ENCODE measurements at places on chromosomes 4 and X.

DNA sequence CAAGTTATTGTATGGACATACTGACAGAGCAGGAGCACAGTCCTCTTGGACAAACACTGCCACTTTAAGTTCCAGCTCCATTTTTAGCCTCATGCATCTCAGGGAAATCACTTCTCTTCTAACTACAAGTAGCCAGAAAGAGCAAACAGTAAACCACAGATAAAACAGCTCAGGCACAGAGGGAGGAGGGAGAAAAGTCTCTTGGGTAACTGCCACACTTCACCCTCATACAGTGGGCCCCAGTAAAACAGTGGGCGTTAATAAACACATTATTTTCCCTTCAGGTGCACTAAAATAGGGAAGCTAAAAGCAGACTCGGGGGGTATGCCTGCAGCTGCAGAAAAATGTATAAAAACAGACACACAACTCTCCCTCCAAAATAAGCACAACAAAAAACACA, 21.6 kb downstream of the CD38 start:
- DNase-seq = no peak

- DNase-seq = no peak
Measured at GRCh38 chr4:110211007-110211769, 12.8 kb upstream of the ELOVL6 start.

DNA sequence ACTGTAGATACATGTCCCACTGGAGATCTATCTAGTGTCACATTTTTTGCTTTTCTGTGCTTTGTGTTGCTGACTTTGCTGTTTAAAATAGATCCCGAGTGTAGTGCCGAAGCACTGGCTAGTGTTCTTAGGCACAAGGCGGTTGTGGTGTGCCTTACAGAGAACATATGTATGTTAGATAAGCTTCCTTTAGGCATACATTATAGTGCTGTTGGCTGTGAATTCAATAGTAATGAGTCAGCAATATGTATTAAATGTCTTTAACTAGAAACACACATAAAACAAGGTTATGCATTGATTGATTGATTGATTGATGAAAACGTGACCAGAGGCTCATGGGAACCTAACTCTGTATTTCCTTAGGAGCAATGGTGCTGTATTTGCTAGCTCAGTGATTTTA, 56.2 kb downstream of the COX7B2 start:
- DNase-seq = no peak

GRCh38 chrX:120136840-120137239, 21.1 kb upstream of the RHOXF1 start:
- no peak for DNase-seq

- DNase-seq = no peak
Measured at GRCh38 chr4:10942156-10942555, 257.6 kb upstream of the CLNK start.

DNA sequence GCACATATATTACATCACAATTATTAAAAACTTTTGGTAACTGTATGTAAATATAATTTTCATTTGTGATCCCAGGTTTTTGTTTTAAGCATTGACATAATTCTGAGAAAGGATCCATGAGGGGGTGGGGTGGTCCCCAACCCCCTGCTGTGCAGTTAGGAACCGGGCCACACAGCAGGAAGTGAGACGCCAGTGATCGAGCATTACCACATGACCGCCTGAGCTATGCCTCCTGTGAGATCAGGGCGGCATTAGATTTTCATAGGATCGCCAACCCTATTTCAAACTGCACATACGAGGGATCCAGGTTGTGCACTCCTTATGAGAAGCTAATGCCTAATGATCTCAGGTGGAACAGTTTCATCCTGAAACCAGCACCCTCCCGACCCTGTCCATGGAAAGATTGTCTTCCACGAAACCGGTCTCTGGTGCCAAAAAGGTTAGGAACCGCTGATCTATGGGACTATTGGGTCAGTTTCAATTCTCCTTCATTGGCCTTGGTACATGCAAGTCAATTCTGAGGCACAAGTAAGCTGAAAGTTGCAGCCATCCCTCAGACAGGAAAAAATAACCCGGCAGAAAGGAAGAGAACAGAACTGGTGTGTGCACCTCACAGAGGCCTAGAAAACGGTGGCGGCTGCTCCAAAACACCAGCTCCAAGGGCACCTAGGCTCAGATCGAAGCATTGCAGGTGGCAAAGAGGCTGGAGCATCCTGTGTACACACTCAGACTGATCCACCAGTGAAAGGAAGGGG, 7.0 kb upstream of the TMSB4X start:
- DNase-seq = no peak

- no peak for DNase-seq
Measured at GRCh38 chrX:137567682-137568232, 1.8 kb downstream of the ZIC3 start.

- DNase-seq = no peak
Measured at GRCh38 chr4:127309369-127310102, 323.2 kb upstream of the INTU start.

- DNase-seq = no peak
Measured at GRCh38 chr4:47526281-47526680, 41.2 kb downstream of the ATP10D start.

- no peak for DNase-seq
Measured at GRCh38 chrX:134006484-134007161, 21.2 kb upstream of the GPC3 start.

- DNase-seq = no peak
Measured at GRCh38 chr4:128462103-128462783, 174.6 kb upstream of the PGRMC2 start.

- DNase-seq = no peak
Measured at GRCh38 chrX:100413229-100413628, 3.2 kb upstream of the PCDH19 start.

DNA sequence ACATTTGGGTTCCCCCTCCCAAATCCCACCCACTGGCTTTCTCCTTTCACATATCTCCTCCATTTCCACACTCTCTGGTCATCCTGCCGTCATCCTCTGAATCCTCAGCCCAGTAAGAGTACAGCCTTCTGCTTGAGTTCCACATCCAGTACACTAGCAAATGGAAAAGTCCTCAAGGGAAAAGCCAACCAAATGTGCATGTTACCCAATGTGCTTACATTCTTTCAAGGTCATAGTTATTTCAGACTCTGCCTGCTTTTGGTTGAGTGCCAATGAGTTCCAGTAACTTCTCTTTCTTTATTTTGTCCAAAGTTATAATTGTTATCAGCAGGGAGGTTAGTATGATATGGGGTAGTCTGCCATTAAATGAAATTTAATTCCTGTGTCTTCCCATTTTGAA, 78.1 kb downstream of the SRPX start:
- no peak for DNase-seq

DNA sequence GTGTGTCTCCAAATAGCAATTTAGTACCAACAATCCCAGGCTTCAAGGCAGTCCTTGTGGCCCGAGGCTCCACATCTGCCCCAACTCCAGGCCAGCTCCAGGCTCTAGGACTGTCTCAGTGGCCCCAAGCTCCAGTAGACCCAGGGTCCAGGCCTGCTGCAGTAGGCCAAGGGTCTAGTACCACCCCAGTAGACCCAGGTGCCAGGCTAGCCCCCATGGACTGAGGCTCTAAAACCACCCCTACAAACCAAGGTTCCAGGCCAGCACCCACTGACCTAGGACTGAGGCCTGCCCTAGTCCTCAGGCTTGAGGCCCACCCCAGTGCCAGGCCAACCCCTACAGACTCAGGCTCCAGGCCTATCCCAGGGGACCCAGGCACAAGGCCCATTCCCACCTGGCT, 191.6 kb downstream of the DLG3 start:
- DNase-seq = no peak

GRCh38 chr4:180635281-180635680, 1607.9 kb upstream of the TENM3 start:
- DNase-seq = no peak

DNA sequence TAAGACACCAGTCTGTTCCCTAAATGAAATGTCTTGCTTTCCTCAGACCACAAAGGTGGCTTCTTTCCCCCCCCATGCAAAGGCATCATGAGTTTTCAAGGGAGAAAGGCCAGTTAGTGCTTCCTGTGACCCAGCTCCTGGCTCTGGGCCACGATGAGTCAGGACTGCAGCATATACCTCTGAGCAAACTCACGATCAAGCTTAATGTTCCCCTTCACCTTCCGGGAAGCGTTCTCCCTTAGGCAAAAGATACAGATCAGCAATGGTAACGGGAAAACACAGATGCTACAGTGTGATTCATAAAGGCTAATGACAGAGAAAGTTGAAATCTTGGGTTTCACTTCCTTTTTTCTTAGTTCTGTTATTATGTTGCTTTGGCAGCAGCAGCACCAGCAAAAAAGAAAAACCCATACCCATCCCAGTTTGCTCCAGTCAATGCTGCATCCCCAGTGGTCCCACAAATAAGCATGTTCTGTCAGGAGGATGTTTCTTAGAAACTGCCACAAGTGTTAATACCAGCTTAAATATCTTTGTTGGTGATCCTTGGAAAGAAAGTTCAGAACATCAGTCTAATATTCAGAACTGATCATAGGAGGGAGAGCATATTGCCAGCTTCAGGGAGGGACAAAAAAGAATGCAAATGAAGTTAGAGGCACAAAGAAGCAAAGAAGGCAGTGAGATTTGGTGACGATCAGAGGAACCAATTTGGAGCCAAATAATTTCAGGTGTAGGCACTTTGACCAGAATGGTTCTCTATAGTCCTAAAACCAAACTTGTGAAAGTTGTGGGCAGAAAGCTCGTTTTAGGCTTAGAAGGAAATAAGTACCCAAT, 41.2 kb downstream of the LONRF3 start:
- no peak for DNase-seq

DNA sequence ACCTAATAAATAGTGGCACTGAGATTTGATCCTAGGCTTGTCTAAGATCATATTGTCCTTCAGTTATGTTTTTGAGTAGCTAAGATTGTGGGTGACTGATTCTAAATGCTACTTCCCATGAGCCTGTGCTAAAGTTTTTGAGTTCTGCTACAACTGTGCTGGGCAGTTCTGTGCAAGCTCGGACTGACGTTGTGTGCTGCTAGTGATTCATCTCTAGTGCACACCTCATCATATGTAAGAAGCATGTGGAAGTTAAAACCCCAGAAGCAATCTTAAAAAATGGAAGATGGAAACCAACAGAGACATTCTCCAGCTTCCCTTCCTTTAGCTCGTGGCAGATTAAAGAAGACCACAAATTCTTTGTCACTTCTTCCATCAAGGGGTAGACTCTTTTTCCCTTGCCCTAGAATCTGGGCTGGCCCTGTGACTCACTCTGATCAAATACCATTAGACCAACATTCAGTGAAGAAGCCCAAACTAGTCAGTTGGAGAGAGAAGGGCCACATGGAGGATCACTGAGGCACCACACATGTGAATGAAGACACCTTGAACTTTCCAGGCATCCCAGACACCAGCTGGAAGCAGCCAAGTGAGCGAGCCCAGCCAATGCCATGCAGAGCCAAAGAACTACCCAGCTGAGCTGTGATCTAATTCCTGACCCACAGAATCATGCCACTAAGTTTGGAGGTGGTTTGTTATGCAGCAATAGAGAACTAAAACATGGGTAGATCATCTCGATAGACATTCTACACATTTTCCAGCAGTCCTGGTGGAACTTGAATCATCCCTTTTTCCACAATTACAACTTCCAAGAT, 16.8 kb downstream of the ARHGAP6 start:
- no peak for DNase-seq

GRCh38 chr4:180150818-180151217, 2092.4 kb upstream of the TENM3 start:
- no peak for DNase-seq

GRCh38 chr4:108166038-108166437, 2.7 kb downstream of the LEF1 start:
- DNase-seq = no peak

- peak; percentile 43 for DNase-seq
Measured at GRCh38 chrX:11908371-11908770, 150.3 kb downstream of the MSL3 start.

DNA sequence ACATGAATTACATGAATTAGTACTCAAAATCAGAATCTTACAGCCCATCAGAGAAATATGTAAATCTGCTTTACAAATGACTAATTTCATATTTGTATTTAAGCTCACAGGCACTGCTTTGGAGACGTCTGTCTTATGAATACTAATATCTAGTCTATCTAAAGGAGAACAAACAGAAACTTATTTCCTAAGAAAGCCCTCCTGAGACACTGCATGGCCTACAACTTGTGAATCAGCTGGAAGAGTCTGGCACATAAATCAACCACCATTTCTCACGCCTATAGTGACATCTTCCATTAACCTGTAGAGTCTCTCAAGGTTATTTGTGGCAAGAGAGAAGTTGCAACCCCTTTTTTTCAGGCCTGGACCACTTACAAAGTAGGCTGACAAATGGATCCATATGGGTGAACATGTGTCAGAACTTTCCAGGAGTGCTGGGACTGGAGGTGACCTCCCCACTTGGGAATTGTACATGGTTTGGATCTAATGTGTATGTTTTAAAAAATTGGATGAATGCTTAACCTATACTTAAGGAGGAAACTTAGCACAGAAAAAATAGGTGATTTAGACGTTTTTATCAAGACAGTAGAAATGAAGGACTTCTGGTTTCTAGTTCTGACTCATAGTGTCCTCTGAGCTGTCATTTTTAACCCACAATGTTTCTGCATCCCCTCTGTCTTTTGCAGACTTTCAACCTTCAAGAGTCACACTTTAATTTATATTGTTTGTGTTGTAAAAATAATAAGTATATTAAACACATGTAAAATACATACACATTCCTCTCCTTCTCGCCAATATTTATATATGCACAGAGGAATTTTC, 83.2 kb upstream of the ARHGAP24 start:
- no peak for DNase-seq

DNA sequence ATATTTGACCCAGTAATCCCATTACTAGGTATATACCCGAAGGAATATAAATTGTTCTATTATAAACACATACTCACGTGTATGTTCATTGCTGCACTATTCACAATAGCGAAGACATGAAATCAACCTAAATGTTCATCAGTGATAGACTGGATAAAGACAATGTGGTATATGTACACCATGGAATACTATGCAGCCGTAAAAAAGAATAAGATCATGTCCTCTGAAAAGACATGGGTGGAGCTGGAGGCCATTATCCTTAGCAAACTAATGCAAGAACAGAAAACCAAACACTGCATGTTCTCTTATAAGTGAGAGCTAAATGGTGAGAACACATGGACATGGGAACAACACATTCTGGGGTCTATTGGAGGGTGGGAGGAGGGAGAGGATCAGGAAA, 36.5 kb downstream of the NUDT9 start:
- DNase-seq = no peak

GRCh38 chrX:151396825-151397740, at the start of gene VMA21:
VMA21 (plus strand) TSS chrX:151397206; CDS start chrX:151397309, 103 bp downstream.
- no peak for DNase-seq

- DNase-seq = no peak
Measured at GRCh38 chr4:74440356-74440755, 4.6 kb upstream of the AREG start.

- no peak for DNase-seq
Measured at GRCh38 chr4:126004941-126005340, 690.2 kb downstream of the FAT4 start.

DNA sequence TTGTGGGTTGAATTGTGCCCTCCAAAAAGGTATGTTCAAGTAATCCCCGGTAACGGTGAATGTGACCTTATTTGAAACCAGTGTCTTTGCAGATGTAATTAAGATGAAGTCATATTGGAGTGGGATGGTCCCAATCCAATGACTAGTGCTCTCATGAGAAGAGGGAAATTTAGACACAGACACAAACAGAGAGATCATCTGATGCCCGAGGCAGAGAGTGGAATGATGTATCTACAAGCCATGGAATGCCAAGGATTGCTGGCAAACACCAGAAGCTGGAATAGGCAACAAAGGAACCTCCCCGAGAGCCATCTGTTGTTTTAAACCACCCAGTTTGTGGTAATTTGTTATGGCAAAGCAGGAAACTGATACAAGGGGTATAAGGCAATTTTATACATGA, 35.1 kb downstream of the RPS6KA3 start:
- no peak for DNase-seq

- no peak for DNase-seq
Measured at GRCh38 chr4:24743206-24743605, 52.2 kb upstream of the SOD3 start.
